Cardiac fibroblast (primary cell): ENCODE measurements at places on chromosomes 16 and 17.

GRCh38 chr16:73206151-73206707, 158.3 kb upstream of the ZFHX3 start:
- no peak for DNase-seq

- DNase-seq = peak; percentile 88
Measured at GRCh38 chr17:7587420-7588151, 2.3 kb downstream of the SOX15 start.

- DNase-seq = no peak
Measured at GRCh38 chr16:28555561-28555960, 1.8 kb downstream of the SGF29 start.

DNA sequence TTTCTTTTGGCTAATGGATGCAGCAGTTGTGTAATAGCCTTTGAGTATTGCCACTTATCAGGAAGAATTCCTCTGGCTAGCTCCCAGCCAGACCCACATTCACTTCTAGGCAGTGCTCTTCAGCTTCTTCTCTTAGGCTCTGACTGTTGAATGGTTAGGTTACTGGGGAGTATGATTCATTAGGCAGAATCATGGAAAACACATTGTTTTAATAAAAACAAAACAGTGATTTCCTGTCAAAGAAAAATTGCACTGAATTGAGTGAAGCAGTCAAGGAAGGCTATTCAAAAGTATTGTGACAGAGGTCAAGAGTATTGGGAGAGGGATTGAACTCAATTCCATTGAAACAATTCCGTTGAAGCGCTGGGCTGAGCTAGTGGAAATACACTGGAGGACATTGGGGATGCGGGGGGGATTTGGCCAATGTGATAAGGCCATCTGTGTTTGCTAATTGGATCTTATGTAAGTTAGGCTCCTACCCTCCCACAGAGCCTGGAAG, 68.0 kb downstream of the CNTNAP4 start:
- peak; percentile 91 for DNase-seq

DNA sequence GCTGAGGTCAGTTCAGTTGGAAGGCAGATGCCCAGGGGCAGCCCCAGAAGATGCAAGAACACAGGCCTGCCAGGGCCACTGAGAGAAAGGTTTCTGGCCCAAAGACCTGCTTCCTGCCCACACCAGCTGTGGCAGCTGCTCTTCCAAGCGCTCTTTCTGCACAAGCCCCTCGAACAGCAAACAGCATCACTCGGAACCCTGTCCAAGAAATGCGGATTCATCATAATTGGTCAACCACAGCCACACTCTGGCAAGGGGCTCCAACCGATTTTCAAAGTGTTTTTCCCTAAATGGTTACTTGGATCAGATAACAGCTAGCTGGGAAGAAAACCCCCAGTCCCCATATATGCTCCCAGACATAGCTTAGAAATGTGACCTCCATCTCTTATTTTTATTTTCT, 71.1 kb upstream of the DNAH17 start:
- no peak for DNase-seq

DNA sequence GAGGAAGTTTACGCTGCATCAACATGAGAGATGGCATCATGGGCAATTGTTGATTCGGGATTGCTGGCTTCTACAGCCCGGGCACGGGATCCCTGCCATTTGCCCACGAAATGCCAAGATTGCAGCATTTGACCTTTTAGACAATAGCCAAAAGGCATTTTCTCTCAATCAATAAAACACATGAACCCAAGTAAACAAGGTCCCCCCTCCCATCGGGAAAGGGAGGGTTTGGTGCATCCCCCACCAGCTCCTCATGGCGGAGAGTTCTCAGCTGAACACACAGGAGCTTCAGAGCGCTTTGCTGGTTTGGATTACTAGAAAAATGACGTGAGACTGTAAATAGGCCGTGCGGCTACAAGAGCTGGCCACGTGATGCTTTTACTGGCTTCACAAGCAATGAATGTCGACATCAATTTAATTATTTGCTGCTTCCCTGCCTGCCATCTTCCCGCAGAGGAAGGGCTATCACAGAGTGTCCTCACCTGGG, 147.6 kb downstream of the C16orf95 start:
- no peak for DNase-seq

DNA sequence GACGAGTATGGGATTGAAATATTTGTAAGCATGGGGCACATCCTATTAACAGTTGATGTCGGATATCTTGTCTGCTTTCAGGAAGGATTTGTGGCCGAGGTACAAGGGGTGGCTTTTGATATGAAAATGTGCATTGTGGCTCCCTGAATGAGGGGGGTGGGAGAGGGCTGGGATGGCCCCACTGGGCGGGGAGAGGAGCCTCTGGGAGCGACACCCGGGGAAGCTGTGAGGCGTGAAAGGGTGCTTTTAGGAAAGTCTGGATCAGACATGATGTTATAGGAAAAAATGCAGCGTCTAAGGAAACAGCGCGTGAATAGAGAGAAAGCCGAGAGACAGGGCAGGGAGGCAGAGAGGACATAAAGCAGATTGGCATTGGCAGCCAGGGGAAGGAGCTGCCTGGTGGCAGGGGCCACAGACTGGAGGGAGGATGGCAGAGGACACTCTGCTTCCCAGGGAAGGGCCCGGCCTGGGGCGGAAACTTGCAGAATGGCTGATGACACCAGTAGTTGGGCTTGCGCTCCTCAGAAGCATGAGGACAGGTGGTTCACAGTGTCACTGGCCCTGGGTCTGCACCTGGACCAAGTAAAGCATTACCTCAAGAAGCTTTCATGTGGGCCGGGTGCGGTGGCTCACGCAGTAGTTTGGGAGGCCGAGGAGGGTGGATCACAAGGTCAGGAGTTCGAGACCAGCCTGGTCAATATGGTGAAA, 95.7 kb downstream of the NTN1 start:
- no peak for DNase-seq

GRCh38 chr16:80837533-80838147, 33.2 kb upstream of the CDYL2 start:
- no peak for DNase-seq

- DNase-seq = no peak
Measured at GRCh38 chr17:76445697-76446448, 7.1 kb downstream of the UBE2O start.

DNA sequence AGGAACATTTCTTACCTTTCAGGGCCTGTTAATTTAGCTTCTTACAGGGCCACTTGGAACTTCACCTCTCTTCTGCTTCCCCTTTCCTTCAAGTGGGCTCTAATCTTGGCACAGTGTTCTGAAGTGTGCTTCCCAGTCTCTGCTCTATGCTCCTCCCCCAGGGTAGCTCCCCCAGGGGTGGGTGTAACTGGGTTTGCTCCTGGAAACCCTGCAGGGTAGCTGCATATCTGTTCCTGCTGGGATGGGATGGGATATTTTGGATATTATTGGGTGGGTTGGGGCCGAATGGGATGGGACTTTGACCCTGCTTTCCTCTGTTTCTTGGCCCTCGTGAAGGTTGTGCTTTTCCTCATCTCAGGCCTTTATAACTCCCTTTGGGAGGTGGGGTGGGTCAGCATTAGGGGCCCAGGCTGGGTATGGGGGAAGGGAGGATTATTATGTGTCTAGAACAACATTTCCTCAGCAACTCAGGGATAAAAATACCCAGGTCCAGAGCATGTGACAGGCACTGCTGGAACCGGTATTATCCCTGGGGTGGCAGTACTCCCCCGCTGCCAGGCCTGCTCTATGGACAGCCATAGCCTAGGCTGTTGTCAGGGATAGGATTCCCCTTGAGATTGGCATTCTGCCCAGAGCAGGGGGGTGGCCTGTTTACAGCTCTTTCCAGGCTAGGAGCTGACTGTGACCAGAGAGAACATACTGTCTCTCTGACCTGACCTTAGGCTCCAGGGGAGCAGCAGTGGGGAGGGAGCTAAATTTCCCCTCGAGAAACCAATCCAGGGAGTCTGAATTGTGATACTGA, 5.0 kb downstream of the NFE2L1 start:
- peak; percentile 50 for DNase-seq

- DNase-seq = no peak
Measured at GRCh38 chr17:45386178-45386577, 46.5 kb downstream of the ARHGAP27 start.

DNA sequence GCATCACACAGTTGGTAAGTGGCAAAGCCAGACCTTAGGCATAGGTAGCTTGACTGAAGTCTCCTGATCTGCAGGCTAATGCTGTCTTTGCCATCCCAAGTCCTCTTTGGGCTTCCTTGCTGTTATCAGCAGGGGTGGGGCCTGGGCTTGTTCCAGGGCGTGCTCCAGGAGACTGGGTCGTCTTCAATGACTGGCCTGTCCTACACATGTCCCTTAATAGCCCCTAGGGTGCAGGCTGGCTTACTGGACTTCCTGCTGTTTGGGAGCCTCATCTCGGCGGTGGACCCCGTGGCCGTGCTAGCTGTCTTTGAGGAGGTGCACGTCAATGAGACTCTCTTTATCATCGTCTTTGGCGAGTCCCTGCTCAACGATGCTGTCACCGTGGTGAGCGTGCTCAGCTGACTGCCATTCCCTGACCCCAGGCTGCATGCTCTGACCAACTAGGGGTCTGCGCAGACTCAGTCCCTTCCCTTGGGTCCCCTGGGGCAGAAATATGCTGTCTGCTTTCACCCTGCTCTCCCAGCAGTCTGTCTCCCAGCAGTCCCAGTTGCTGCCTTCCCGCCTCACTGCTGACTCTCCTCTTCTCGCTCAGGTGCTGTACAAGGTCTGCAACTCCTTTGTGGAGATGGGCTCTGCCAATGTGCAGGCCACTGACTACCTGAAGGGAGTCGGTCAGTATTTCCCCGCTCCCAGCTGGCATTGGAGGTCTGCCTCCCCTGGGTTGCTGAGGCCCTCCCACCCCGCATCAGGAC, 6.2 kb downstream of the SLC9A5 start:
- no peak for DNase-seq

DNA sequence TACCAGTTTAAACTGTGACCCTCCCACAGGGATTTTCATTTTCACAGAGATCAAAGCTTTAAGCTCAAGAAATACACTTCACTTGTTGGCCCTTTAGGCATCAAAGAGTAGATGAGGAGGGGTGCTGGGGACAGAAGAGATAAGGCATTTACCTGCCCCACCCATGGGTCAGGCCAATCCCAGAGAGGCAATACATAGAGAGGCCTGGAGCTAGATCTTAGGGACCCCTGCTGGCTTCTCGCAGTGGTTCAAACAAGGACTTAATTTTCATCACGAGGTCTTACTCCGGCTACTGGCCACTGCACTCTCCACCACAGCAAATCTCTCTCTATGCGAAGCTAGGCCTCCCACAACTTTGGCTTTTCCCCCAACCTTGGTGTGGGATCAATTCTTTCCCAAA, 46.6 kb downstream of the NOG start:
- no peak for DNase-seq

- no peak for DNase-seq
Measured at GRCh38 chr17:82175951-82176350, 36.7 kb downstream of the CCDC57 start.

DNA sequence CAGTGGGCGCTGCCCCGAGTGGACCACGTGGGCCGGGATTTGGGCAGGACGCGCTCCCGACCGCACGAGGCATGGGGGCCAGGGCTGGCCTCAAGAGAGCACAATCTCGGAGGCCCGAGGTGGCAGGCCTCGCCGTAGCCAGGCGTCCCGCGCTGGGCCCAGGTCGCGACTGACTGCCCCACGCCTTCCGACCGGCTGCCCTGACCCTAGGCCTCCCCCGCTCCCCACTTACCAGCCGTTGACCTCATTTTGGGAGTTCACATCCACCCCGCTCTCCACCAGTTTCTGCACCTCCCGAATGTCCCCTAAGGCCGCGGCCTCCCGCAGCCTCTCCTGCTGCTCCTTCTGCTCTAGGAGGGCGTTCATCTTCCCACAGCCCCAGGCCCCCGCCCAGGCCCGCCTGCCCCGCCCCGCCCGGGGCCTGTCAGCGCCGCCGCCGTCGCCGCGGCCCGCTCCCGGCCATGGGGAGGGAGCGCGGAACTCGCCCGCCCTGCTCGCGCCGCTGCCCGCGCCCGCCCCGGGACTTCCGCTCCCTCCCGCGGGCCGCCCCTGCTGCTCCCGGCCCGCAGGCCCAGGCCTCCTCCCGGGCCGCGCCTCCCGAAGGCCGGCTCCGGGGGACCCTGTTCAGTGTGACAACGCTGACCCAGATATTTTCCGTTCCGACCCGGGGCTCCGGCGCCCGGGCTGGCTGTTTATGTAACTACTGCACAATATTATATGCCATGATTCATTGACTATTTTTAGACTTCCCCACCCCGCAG, at the start of gene ANKRD40:
ANKRD40 (minus strand) TSS at position 626 of the 761 bp plus-strand sequence; CDS start at position 366, 260 bp downstream.
- DNase-seq = peak; percentile 96

DNA sequence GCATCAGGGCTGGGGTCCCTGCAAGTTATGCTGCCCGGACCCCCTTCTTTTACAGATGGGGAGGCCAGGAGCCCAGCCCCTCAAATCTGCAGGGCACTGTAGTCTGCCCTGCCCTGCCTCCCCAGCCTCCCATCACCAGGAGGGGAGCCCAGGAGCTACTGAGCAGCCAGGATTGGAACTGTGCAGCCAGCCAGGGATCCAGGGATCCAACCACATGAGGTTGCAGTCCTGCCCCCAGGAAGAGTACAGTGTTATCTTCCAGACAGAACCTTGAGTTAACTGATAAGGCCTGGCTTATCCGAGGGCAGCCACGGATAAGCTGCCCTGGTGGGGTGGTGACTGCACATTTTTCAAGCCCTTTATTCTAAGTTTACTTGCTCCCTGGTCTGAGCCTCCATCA, 11.4 kb upstream of the NDRG4 start:
- DNase-seq = no peak

DNA sequence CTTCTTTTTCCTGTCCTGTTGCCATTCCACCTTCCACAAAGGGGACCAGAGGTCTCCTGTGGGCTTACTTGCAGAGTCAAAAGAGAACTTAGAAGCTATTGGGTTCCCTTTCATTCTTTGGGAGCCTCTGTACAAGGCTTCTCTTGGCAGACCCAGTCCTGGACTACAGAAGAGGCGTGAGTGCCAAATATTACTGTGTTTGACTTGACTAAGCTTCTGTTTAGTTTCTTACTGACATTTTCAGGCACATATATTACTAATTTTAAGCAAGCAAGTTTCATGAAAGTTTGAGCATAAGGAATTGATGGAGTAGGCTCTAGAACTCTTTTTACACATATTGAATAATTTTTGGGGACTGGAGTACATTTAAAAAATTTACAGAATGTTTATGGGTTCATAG, 254.4 kb downstream of the HAPSTR1 start:
- DNase-seq = no peak

DNA sequence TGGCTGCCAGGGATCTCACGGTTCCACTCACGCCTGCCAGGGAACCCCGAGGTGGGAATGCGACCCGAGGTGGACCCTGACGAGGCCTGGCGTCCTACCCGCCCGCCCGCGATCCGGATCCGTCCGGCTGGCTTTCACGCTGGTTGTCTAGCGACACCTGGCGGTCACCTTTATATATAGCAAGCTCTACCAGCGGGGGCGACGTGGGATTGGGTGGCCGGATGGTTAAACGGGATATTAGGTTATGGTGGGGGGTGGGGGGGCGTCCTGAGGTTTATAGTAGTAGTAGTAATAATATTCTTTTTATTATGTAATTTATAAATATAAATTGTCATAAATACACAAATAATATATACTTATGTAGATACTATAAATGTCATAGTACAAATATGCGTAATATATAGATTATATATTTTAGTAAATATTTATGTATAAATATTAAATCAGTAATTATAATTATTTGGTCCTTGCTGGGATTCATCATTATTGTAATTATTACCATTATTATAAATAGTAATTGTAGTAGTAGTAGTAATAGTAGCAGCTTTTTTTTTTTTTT, 136.9 kb downstream of the KCNJ12 start:
- peak; percentile 72 for DNase-seq

GRCh38 chr17:79243996-79244395, 169.4 kb downstream of the ENGASE start:
- no peak for DNase-seq

- peak; percentile 32 for DNase-seq
Measured at GRCh38 chr16:56667581-56668571, at the start of gene MT1G. Gene MT1G (minus strand): TSS chr16:56668065. CDS start chr16:56667993, 72 bp downstream.

GRCh38 chr17:79125503-79125902, 50.9 kb downstream of the ENGASE start:
- no peak for DNase-seq
